NCI-H1092 (cell line): ENCODE measurements at places on chromosomes 5 and 9.

- no peak for DNase-seq
These were observed 15.8 kb upstream of the TRAF1 start for GRCh38 chr9:120942186-120943001.

GRCh38 chr9:97411789-97412625 lies at the start of gene TDRD7:
TDRD7 (plus strand) TSS chr9:97412096; CDS start chr9:97428466, 16,370 bp downstream.
- peak; percentile 49 for DNase-seq

- DNase-seq, result no peak
These were observed 26.1 kb upstream of the SLC28A3 start for GRCh38 chr9:84366683-84367082.

DNA sequence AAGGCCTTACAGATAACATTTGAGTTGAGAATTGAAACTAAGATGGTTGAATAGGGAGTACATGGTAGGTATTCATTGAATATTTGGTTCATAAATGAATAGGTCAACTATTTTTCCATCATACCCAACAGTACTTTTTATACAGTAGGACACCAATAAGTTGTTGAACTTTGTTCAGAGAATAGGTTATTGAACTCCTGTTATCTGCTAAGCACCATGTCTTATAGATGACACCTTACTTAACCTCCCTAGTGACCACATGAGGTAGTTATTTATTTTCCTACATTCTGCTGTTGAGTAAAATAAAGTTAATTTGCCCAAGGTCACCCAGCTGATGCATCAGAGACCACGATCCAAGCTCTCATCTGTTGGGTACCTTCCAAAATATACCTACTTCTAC lies 49.6 kb upstream of the ATP10B start:
- DNase-seq, result no peak

GRCh38 chr9:127968700-127969383 lies 11.9 kb downstream of the EEIG1 start:
- peak; percentile 68 for DNase-seq

DNA sequence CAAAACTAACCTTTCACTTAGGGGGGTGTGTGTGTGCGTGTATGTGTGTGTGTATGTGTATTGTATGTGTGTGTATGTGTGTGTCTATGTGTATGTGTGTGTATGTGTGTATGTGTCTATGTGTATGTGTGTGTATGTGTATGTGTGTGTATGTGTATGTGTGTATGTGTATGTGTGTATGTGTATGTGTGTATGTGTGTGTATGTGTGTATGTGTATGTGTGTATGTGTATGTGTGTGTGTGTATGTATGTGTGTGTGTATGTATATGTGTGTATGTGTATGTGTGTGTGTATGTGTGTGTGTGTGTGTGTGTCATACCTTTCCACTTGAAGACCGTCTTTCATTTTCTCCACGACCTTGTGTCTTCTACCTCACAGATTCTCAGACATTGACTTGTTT lies 20.8 kb upstream of the FLT4 start:
- no peak for DNase-seq

- DNase-seq, result no peak
These were observed at the start of gene PCDHGB3 for GRCh38 chr5:141369994-141370848. PCDHGB3 (plus strand) TSS chr5:141370242; CDS start chr5:141370395, 153 bp downstream.

DNA sequence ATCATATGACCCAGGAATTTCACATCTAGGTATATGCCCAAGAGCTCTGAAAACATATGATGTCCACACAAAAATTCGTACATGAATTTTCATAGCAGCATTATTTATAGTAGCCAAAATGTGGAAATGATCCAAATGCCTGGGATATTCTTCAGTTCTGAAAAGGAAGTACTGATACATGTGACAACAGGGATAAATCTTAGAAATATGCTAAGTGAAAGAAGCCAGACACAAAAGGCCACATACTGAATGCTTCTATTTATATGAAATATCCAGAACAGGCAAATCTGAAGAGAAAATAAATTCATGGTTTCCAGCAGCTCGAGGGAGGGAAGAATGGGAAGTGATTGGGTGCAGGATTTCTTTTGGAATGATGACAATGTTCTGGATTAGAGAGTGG lies 16.8 kb upstream of the ZBTB43 start:
- DNase-seq, result no peak

- no peak for DNase-seq
These were observed 104.3 kb downstream of the PHF2 start for GRCh38 chr9:93680443-93681268.

DNA sequence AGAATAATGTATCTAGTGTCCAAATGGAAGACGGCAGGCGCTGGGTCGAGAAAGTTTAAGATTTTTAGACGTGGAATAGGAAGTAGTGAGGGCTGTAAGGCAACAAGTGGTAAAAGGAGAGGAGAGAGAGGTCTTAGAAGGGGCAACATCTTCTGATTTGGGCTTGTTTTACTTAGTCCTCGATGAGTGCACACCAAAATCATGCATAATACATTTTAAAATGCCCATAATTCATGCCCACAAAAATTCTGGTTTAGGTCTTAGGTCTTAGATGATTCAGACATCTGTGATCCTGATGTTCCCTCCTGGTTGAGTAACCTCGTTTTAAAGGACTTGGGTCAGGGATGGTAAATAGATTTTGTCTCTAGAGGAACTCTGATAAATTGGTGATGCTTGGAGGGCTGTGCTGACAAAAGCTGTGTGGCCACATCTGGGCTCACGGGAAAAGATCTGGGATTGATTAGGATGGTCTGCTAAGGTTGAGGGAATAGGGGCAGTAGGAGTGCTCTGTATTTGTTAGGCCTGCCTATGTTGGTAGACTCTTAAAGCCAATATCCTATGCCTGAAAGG lies 476.3 kb downstream of the CCDC171 start:
- no peak for DNase-seq

DNA sequence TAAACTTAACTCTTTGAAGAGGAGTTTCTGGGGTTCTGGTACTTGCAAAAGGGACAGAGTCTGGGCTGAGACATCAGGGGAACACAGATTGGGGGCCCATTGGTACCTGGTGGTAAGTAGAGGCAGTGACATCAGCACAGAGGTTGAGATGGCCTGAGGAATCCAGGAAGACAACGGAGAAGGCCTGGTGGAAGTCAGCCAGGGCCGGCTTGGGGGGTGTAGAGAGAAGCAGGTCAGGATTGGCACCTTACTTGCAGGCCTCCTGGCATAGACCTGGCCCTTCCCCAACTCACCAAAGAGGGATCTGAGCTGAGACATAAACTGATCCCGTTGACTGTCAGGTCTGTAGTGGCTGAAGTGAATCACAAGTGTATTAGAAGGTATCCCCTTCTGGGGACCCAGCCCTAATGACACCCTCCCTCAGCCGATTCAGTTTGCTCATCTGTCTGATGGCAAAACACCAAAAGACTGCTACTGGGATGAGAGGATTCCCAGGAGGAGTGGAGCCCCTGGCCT lies 5.5 kb downstream of the NOL6 start:
- DNase-seq, result no peak

DNA sequence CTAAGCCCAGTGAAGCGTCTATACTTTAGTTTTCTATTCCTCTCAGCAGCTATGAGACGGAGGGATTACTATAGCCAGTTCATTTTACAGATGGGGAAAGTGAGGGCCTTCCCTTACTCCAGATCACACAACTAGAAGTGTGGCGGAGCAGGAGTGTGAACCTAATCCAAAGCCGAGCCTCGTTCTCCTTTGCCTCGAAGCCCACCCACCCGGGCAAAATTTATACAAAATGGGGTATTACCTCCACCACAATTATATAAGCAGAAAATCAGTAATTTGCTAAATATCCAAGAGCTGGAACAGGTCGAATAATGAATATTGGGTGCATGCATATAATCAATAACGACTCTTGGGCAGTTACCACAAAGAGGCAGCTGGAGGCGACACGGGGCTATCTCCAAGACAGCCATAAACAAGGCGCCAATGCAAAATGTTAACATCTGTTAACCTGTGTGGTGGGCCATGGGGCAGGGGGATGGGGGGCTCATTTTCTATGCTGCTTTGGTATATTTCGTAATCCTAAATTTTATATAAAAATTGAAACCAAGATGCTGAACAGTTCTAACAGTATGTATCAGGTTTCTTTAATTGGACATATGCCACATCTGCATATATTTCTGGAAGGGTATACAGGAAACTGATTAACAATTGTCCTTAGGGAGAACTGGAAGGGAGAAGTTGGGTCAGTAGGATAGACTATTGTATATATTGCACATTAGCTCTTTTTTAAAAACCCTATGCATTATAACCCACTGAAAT lies 1.2 kb upstream of the RNF44 start:
- DNase-seq, result no peak

DNA sequence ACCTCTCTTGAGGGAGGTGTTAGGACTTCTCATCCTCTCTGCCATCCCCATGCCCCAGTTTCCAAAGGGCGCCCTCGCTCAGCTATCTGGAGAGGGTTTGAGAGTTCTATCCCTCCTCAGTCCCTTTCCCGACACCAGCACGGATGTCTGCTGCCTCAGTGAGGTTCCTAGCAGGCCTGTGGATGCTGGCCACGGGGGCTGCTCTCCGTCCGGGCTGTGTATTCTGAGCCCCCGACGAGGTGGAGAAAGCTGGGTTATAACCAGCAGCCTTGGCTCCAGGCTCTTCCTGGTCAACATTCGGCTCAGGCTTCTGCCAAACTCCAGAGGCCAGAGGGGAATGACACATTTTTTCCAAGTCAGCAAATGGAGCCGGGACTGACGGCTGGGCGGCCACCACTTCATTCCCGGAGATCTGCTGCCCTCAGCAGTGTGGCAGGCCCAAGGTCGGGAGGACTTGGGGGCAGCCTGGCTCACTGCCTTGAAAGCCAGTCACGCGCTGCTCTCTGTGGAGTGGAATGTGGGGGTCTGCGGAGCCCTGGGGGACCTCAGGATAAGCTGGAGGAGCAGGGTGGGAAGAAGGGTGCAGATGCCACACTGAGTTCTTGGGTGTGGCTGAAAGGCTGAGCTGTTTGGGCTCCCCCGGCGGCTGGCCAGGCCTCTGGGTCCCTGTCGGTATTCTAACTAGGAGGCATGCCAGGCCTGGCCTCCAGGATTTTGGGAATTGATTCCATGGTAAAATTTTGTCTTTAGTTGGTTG lies 27.4 kb downstream of the PTPA start:
- no peak for DNase-seq

- DNase-seq, result peak; percentile 25
These were observed 30.5 kb upstream of the DAB2IP start for GRCh38 chr9:121620777-121621449.

- DNase-seq, result no peak
These were observed 254.8 kb upstream of the FTMT start for GRCh38 chr5:121596882-121597281.

DNA sequence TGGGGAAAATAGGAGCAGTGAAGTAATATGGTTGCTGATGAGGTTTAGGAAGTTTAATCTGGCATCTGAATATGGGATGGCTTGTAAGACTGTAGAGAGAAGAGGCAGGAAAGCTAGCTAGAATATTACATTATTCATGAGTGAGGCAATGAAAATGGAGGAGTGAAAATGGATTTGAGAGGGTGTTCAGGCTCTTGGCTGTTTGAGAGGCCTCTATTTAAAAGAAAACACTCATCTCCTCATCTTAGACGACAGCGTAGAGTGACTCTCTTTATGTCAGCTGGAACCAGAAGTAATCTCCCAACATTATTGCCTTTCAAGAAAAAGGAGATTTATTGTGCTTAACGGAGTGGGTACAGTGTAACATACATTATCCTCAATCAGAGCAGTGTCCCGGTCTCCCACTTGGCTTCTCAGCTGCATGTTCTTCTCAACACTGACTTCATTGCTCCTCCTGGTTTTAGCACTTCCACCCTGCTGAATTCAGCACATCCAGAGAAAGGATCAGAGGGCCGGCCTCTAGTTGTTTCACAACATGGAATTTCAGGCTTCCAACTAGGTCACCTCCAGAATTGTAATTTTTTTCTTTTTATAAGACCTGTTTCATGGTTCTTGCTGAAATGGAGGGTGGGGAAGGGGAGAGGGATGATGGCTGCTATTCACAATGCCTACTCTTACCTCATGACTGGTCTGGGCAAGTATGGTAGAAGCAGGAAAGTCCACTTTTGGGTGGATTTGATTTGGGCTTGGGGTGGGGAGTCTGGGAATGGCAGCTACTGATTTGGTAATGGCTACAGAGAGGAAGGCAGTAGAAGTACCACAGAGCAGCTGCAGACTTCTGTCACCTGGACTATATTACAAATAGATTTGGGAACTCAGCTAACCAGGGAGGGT lies 52.9 kb upstream of the KIAA1958 start:
- DNase-seq, result no peak

DNA sequence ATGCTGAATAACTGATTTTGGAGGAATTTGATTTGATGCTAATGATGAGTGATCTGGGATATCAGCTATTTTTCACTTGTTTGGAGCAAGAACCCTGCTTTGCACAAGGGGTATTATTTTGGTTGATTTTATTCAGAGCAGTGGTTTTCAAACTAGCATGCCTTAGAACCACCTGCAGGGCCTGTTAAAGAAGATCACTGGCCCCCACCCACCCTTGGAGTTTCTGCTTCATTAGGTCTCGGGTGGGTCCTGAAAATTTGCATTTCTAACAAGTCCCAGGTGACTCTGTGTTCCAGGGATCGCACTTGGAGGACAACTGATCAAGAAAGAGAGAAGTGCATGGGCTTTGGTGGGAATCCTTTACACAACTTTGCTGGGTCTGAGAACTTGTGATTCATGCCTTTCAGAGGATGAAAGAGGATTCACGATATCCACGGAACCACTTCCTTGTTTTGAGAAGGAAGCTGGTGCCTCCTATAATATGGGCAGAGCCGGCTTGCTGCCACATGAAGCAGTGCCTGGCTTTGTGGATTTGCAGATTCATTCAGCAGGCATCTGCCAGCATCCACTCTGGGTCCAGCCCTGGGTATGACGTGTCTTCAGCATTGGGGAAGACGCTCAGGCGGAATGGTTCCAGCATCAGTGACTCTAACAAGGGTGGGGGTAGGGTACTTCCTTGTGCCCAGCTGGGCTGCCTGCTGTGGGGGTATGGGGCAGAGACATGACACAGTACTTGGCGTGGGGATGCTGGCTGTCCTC lies 106.6 kb upstream of the PITX1 start:
- no peak for DNase-seq

DNA sequence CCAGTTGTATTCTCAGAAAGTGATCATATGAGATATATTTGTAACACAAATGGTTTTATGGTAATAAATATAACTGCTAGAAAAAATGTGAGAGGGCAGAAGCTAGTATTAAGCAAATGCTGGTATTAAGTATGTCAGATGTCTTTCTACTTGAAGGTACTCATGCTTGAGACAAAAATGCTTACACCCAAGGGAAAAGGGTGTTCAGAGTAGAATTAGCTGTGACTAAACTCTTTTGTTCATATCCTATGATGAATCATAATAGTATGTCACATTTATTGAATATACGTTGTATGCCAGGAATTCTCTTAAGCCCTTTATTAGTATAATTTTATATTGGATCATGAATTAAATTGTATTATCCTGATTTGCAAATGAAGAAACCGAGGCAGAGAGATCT lies 2.2 kb downstream of the ADGRV1 start:
- no peak for DNase-seq

- no peak for DNase-seq
These were observed 543.2 kb upstream of the SGCD start for GRCh38 chr5:155783791-155784190.

- DNase-seq, result no peak
These were observed 847.5 kb downstream of the TLE1 start for GRCh38 chr9:80841888-80842287.

GRCh38 chr5:164191240-164191639 lies 685.8 kb downstream of the MAT2B start:
- no peak for DNase-seq
